Umbilical cord (tissue), 2 donors: ENCODE measurements at places on chromosomes 11 and 22. TPM values are rescaled to one million over a fixed set of nuclear protein-coding genes. Genes with fewer than 3 reads are reported as not detected.
A peak's percentile ranks its signal among the peaks of the same experiment; 100 is the strongest.

DNA sequence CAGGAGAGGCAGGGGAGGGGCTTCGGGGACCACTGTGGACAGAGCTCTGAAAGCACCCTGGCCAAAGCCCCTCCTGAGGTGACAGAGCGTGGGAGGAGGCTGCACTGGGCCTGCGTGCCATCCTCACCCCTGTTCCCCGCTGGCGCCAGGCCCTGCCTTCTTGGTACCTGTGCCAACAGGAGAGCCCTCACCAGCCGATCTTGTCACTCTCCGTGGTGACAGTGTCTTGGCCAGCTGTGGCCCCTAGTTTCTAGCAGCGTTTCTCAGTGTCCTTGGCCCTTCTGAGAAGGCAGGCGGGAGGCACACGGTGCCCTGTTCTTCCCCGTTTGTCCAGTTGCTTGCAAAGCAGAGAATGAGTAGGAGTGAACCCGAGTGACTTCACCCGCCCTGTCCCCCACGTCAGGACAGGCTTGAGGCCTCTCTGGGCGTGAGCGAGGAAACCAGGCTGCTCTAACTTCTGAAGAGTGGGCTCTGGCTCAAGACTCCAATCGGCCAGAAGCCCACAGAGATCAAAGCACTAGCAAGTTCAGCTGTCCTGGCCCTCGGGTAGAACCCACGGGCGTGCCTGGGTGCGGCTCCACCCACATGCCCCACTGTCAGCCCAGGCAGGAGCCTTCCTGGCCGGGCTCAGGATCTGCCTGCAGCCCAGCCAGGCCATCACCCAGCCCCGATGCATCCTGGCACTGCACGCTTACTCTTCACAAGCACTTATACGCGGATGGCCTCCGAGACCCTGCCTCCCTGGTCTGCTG lies 60.2 kb upstream of the EMID1 start:
- DNase-seq = no peak

DNA sequence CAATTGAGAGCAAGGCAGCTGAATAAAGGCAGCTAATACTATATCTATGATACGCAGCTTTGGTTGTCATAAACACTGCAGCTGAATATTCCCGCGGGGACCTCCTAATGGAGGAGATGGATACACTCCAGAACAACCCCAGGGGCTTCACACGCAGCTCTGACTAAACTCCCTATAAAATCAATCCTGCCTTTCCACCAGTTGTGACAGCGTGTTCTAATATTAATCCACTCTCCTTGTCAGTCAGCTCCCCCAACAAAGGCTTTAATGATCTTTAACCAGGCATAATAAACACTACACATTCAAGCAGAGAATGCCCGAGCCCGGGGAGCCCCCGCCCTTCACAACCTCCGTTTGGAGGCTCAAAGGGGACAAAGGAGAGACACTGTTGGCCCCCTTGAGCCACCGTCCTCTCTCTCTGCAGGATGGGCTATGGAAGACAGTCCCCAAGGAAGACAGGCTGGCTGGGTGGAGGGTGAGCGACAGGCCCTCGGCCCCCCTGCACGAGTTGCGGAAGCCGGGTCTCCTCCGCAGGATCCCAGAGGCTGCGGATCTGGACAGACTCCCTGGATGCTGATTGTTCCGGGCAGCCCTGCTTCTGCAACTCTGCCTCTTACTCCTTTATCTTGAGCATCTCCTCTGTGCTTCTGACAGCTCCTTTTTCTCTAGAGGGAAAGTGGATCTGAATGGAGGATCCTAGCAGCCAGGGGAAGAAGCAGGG lies 565.2 kb downstream of the BUD13 start:
- DNase-seq = no peak

DNA sequence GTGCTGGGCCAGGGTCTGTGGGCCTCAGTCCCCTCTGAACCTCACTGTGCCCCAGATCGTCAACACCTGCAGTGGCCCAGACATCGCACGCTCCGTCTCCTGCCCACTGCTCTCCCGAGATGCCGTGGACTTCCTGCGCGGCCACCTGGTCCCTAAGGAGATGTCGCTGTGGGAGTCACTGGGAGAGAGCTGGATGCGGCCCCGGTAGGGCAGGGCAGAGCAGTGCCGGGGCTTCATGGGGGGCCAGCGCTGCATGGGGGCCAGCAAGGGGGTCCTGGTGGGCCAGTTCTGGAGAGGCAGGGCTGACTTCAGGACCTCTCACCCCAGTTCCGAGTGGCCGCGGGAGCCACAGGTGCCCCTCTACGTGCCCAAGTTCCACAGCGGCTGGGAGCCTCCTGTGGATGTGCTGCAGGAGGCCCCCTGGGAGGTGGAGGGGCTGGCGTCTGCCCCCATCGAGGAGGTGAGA lies 16.3 kb downstream of the EPS8L2 start:
- no peak for DNase-seq

GRCh38 chr11:127737499-127737898 lies 736.9 kb upstream of the KIRREL3 start:
- peak; percentile 1 for DNase-seq

- no peak for DNase-seq
Observed at GRCh38 chr11:64998690-64999431, 2.1 kb upstream of the BATF2 start.

DNA sequence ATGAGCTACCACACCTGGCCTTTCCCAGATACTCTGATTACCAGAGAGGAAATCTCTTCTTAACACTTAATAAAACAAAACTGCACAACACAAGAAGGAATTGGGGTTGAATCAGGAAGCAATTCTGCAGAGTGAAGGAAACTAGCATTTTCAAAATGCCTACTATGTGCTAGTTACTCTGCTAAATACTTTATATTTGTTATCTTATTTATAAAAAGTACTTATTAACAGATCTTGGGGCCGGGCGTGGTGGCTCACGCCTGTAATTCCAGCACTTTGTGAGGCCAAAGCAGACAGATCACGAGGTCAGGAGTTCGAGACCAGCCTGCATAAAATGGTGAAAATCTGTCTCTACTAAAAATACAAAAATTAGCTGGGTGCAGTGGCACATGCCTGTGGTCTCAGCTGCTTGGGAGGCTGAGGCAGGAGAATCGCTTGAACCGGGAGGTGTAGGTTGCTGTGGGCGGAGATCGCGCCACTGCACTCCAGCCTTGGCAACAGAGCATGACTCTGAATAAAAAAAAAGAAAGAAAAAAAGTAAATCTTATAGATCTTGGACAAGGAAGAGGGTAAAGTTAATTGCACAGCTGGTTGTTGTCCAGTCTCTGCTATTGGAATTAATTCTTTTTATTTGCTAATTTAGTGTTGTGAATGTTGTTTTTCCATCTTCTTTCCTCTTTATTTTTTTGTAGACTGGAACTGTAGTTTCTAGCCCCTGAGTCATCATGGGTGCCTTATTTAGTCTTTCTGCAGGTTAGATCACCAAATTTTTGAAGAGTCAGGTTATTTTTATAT lies 22.1 kb downstream of the TMEM135 start:
- no peak for DNase-seq

POTEH gene
- total RNA-seq = not detected

CATSPER1 gene
- 0.48 TPM for total RNA-seq

MAPK8IP1 gene
- 7.7 TPM for total RNA-seq
